Right ventricle myocardium superior (tissue), 1 donor: ENCODE measurements at places on chromosomes 5 and 9.

DNA sequence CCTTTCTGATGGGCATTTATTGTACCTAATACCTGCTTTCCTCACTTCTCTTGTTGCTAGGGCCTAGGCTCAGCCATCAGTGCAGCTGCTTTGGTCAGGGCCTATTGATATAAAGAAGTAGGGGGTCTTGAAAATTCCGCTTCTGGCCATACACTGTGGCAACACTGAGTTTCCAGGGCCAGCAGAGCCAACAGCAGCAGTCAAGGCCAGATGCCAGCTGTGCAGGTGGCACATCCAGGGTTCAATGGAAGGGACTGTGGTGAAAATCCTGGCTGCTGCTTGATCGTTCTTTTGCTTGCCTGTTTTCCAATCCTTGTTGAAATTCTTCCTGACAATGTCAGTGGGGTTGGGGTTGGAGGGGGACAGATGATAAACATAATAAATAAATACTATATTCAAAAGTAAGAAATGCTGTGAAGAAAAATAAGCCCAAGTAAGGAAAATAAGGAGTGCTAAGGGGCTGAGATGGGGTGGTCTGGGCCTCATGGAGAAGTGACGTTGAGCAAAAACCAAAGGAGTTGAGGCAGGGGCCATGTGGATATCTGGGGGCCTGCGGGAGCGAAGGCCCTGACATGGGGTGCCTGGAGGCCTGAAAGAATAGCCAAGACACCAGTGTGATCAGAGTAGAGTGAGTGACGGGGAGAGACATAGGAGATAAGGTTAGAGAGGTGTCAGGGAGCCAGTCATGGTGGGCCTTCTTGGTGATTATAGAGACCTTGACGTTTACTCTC lies 91.0 kb upstream of the ALDH1B1 start:
- no peak for DNase-seq

- no peak for DNase-seq
These were observed 43.4 kb downstream of the ANGPTL2 start for GRCh38 chr9:127078988-127079387.

- peak; percentile 84 for DNase-seq
These were observed 1.2 kb downstream of the MIER3 start for GRCh38 chr5:56950626-56951125.

GRCh38 chr5:22053195-22053594 lies 799.9 kb downstream of the CDH12 start:
- no peak for DNase-seq

GRCh38 chr5:78841767-78842166 lies 143.3 kb downstream of the ARSB start:
- DNase-seq, result no peak

DNA sequence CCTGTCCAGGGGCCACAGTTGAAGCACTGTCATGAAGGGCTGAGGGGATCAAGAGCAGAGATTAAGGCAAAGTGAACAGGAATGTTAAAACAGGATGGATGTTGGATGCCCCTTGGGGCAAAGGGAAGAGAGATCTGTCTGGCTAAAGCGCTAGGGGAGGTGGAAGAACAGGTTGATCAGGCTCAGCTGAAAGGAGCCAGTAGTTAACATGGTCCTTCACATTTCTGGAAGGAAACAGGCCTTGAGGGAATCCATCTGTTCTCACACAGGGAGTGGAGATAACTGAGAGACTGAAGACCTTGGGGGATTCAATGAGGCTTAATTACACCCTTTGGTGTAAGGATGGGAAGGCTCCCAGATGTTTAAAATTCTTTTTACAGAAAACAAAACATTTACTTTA lies 5.8 kb downstream of the HAPLN1 start:
- DNase-seq, result no peak

DNA sequence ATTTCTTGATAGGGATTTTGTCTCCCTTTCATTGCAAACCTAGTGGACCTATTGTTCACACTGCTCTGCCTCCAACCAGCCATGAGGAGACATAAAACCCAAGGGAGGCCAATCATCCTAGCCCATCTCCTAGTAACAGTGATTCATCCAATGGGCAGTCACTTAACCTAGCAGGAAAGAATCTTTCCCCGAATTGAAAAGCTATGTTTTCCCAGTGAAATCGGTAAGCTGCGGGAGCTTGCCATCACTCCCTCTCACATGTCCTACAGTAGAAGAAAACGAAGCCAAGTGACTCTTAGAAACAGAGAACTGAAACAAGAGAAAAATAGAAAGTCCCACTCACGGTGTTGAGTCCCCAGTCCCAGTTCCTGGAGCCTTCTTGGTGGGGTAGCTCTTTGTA lies 123.3 kb downstream of the SUSD1 start:
- no peak for DNase-seq

DNA sequence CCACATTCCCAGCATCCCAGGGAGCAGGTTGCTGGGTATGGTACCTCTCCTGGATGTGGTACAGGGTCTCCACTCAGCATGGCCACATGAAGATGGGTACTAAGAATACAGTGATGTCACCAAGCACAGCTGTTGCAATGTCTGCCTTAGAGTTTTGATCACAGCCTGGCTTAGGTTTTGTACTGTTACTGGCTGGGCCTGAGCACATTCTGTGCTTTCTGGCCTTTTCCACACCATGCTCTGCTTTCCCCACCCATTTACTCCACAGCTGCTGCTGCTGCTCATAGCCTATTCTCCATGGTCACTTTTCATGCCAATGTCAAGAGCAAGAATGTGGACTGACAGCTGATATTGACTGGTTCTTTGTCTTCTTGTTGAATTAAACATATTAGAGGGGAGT lies 481.9 kb downstream of the ARHGEF28 start:
- no peak for DNase-seq

DNA sequence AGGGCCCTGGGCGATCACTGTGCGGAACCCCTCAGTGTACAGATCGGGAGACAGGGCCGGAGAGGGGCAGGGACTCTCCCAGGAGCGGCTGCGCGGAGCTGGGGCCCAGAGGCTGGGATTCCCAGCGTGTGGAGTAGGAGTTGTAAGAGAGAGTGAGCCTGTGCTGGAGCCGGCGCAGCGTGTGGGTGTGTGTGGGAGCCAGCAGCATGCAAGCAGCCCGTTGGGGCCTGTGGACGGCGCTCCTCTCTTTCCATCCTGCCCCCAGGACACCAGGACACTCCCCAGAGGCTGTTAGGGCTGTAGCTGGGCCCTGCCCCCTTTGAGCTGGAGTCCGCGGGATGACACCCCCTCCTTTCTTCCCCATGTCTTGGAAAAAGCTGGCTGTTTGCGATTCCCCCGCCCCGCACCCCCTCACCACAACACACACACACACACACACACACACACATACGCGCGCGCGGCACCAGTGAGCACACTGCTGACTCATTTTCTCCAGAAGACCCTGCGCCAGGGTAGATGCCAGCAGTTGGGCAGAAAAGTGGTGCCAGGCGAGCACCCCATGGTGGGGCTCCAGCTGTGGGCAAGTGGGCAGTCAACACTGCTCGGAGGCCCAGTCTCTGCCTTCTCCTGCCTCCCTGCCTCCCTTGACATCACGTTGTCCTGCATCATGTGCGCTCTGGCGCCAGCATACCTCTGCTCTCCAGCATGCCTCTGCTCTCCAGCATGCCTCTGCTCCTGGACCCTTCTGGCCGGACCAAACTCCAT lies 1.5 kb downstream of the COL27A1 start:
- DNase-seq, result peak; percentile 74

DNA sequence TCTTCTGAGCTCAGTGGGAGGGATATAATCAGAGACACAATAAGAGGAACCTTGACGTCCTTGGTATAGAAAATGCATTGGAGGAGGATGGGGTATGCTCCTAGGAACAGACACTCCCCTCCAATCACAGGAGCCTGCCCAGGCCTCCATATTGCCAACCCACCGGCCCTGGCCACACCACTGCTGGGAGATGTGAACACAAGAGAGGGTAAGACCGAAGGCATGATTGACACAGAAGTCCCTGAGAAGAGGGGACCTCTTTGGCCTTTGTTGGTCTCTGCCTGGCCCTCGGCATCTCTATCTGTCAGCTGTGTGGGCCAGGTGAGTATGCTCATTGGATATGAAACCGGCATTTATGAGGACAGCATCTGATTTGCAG lies 62.0 kb downstream of the CRB2 start:
- no peak for DNase-seq
